ENCODE measurements at places on chromosomes 3 and 15. TPM values are rescaled to one million over a fixed set of nuclear protein-coding genes. Genes with fewer than 3 reads are reported as not detected.

DNA sequence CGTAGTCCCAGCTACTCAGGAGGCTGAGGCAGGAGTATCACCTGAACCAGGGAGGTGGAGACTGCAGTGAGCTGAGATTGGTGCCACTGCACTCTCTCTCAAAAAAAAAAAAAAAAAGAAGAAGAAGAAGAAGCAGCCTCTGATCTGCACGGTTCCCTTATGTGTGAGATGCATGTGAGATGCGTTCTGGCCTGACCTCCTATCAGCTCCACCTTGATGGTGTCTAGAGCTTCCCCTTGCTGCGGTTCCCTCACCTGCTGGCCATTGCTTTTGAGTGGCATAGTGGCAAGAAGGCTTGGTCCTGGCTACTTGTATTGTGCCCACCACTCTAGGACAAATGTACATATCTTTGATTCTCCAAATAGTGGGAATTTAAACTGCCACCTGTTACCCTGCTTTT, 49.4 kb upstream of the CFAP161 start:
- DNase-seq: no peak

- DNase-seq: no peak
These were observed 5.7 kb downstream of the THBS1 start for GRCh38 chr15:39586387-39587095.

The TMEM42 gene
- 9.9 TPM for total RNA-seq

The KCNAB1 gene
- not detected for total RNA-seq

All from natural killer cell (primary cell).